Fibroblast of skin of right quadriceps (primary cell): ENCODE measurements at places on chromosomes 12 and 14.

- peak; percentile 44 for DNase-seq
Measured at GRCh38 chr12:52168019-52168717, 23.6 kb downstream of the KRT80 start.

DNA sequence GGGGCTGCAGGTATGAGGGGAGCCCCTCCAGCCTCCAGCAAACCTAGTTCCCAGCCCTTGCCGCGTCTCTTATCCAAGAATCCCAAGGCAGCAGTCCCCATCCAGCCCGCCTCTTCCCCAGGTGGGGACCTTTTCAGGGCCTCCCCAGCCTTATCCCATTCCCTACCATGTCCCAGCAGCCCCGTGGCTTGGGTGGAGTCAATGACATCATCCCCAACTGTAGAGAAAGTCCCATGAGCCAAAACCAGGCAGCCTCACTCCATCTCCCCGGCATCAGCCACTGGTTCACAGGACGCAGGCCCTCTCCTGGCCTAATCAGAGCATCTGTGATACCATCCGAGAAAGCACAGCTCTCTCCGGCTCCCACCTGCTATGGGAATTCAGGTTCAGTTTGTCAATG, 131.0 kb downstream of the NCOR2 start:
- DNase-seq: no peak

DNA sequence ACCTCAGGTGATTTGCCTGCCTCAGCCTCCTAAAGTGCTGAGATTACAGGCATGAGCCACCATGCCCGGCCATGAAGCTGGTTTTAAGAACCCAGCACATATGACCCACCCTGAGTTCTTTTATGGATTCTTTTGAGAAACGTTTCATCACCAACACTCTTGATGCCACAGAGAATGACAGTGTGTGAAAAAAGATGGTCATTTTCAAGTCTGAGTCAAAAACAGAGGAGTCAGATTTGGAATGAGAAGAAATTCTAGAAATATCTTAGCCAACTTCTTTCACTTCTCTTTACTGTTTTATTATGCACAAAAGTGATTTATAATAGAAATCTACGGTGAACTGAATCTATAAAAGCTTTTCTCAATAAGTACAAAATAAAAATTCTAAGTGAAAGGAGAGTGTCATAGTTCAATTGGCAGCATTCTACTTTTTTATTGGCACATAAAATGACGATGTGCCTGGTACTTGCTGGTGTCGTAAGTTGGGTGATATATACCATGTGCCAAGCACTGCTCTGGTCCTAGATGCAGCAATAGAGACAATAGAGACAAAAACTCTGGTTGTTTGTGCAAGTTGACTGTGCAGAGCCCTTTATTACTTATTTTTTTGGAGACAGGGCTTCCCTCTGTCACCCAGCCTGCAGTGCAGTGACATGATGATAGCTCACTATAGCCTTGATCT, 33.9 kb downstream of the CCDC177 start:
- no peak for DNase-seq

- DNase-seq: no peak
Measured at GRCh38 chr12:128672428-128672827, 151.3 kb downstream of the SLC15A4 start.

- no peak for DNase-seq
Measured at GRCh38 chr12:120831648-120832267, 72.4 kb downstream of the SPPL3 start.
